Hematopoietic multipotent progenitor cell treated with erythropoietin and hydrocortisone succinate and interleukin-3 and kit ligand, for 15 days (in vitro differentiated cells): ENCODE measurements at places on chromosomes 2 and 18.

DNA sequence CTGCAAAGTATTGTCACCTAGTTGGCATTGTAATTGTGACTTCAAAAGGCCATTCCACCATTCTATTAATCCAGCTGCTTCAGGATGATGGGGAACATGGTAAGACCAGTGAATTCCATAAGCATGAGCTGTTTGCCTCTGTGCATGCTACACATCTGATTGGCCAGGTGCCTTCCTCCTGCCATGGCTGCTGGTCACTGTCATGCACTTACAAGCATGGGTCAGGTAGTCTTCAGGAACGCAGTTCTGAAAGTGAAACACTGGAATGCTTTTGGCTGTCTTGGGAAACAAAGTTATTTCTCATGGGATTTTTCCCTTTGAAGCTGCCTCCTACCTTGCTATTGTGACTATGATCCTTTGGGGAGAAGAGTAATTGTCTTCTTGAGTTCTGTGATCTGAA, 267.6 kb downstream of the GBX2 start:
- no peak for DNase-seq

- DNase-seq, result no peak
Observed at GRCh38 chr2:175647058-175647457, 355.0 kb downstream of the LNPK start.

- DNase-seq, result no peak
Observed at GRCh38 chr2:43032213-43033015, 194.0 kb downstream of the ZFP36L2 start.

- DNase-seq, result no peak
Observed at GRCh38 chr2:106840818-106841217, 45.1 kb downstream of the ST6GAL2 start.

DNA sequence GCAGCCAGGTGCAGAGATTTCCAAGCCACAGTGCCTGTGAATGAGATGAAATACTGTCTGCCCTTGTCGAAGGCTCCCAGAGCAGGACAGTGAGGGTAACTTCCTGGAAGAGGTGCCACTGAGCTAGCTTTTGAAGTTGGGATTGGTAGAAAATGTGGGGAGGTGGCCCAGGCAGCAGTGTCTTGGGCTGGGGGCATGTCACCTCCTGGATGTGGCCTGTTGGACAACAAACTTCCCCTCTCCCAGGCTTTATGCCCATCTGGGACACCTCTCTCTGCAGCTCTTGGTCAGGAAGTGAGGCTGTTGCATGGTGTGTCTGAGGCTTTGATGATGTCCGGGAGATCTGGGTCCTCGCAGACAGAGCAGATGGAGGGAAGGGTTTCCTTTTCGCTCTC, 151.4 kb downstream of the DYSF start:
- no peak for DNase-seq

DNA sequence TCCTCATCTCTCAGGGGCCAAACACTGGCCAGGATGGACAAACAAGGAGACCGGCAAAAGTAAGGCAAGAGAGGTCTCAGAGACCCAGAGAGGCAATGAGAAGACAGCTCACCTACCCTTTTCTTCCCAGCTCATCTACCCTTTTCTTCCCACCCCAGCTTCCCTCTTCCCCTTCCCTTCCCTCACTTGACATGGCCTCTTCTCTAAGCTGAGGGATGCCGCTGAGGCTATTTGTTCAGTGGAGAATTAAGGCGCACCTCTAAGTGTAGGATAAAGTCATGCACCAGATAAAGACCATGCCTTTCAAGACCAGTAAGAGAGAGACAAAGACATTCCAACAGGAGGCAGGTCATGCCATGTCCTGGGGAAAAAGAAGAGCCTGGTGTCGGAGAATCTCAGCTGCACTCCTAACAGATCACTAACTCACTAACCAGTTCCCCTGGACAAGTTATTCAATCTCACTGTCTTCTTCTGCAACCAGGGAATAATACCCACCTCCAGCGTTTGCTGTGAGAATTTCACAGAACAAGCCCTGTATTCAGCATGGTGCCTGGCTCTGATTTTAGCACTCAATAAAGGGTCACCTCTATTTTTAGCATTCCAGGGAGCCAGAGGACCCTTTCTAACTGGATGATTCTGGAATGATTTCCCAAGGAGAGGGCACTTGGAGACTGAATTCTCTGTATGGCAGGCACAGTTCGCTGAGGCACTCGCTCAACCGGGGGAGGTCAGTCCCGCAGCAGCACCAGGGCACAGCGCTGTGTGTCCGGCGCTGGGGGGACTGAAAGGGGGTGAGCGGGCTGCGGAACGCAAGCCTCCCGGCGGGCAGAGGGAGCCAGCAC, 3.0 kb upstream of the FOSL2 start:
- DNase-seq, result no peak

DNA sequence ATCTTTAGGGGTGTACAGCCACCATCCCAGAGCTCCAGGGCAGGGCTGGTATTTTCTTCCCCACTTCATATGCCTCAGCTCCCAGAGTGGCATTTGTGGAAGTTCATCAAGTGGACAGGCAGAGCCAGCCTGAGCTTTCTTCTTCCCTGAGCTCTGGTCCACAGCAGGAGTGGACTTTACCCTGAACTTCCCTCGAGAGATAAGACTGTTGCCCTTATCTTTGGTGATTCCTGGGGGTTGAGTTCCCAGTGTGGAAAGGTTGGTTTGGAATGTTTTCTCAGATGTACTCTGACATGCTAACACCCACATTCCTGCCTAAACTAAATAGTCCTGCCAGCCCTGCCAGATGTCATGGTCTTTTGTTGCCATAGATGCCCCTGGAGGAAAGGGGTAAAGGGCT, 62.0 kb upstream of the LGALSL start:
- DNase-seq, result no peak

- DNase-seq, result no peak
Observed at GRCh38 chr2:138771534-138771933, 8.7 kb downstream of the NXPH2 start.

GRCh38 chr2:197198890-197199289, 111.7 kb downstream of the ANKRD44 start:
- DNase-seq, result no peak

- no peak for DNase-seq
Observed at GRCh38 chr2:145741636-145742035, 1221.7 kb upstream of the ZEB2 start.

- DNase-seq, result peak; percentile 57
Observed at GRCh38 chr2:32166115-32166574, 481 bp downstream of the SLC30A6 start.

DNA sequence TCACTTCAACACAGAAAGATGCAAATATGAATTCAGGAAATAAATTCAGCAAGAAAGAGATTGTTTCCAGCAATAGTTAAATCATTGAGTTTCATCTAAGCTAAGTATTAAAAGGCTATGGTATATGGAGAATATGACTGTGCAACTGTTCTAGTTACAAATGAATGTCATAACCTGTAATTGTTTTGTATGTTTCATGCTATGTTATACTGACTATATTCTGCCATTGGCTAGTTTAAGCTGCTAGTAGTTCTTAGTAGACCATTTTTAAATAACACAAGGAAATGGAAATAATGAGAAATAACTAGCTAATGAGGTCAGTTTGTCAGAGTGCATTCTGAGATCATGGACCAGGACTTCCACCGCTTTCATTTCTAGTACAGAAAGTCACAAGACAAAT, 1154.9 kb upstream of the TMEFF2 start:
- no peak for DNase-seq

- DNase-seq, result no peak
Observed at GRCh38 chr2:7057865-7058400, 140.7 kb downstream of the RNF144A start.

DNA sequence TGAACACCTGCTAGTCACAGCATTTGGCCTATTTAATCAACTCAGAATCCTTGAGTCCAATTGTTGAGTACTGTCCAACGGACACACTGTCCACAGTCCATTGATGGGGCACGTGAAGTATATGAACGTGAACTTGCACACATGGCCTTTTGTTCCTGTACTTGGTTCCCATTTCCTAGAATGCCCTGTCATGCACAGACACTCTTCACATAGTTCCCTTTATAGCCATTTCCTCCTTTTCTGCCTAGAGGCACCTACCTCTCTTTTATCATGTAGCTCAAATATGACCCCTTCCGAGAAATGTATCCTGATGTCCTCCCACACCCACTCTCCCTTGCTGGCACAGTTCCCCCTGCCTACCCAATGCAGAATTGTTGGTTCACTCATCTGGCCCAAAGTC, 8.7 kb upstream of the CRYGA start:
- no peak for DNase-seq

DNA sequence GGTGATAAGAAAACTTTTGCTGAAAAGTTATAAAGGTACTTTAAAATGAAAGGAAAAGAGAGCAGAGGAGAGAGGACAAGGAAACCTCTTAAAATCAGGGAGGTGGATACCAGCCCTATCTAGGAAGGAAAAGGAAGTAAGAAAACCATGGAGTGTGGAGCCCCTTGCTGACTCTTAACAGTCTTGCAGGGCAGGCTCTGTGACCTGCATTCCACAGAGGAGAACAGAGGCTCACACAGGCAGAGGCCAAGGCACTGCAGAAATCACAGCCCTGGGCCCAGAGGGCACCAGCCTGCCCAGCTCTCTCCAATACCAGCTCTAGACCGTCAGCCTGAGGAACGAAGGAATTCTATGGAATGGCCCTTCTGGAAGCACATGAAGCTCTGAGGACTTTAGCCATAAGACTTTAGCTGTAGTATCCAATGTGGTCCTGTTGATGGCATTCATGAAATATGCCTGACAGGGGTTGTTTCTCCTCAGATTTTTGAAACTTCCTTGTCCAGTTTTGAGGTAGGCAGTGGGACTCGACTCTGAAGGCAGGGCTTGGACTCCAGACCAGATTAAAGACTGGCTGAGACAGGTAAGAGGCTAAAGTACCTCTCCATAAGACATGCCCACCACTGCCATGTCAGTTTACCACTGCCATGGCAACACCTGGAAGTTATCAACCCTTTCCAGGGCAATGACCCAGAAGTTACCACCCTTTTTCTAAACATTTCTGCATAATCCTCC, 216.3 kb downstream of the ANAPC1 start:
- DNase-seq, result no peak

DNA sequence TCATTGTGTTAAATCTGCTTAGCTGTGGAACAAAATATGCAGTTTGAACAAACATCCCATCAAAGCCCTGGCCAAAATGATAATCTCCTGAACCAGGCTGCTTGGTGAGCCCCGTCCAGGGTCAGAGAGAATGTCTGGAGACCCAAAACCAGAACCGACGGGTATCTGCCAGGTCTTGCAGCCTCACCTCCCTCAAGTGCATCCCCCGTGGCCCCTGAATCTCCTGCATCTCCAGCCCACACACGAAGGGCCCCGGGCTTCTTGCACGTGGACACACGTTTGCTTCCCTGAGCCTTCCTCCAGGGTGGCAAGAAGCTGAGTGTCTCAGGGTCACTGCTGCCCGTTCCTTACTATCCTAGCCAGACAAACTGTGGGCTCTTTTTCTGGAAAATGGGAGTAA, 50.5 kb upstream of the PXDN start:
- DNase-seq, result no peak

- no peak for DNase-seq
Observed at GRCh38 chr2:221514305-221515040, 57.6 kb downstream of the EPHA4 start.

- DNase-seq, result no peak
Observed at GRCh38 chr2:28178946-28179345, 213.7 kb upstream of the FOSL2 start.

DNA sequence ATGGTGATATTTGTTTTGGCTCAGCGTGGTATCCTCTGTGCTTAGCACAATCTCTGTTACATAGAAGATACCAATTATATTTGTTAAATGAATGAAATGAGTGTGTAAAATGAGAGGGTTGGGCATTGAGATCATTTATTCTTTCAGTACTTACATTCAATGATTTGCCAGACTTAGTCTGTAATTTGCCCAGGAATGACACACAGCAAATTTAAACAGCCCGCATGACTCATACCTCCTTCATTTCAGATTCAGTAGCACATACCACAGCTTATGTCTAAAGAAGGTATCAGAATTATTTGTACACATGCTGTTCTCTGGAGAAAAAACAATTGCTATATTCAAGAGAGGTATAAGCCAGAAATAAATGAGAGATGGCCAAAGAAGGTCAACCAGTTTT, 37.0 kb downstream of the KLHL14 start:
- no peak for DNase-seq

- no peak for DNase-seq
Observed at GRCh38 chr2:112728029-112728362, 7.2 kb downstream of the NT5DC4 start.

GRCh38 chr2:147860009-147860408, 15.2 kb downstream of the ACVR2A start:
- DNase-seq, result no peak

DNA sequence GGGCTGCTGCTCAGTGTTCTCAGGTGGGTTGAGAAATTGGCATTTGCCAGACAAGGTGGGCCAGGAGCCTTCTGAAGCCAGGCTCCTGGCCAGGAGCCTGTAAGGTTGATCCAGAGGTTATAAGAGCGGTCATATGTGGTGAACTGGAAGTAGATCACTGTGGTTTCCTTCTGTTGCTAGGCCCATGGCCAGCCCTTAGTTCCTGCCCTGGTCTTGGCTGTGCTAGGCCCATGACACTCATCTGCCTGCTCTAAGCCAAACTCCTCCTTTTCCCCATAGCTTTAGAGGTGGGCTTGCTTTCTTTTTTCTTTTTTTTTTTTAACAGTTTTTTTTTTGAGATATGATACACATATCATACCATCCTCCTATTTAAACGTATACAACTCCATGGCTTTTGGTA, 5.0 kb upstream of the MGAT5 start:
- no peak for DNase-seq

GRCh38 chr2:156471762-156472161, 35.6 kb downstream of the GPD2 start:
- no peak for DNase-seq

- no peak for DNase-seq
Observed at GRCh38 chr2:71684226-71685072, 231.1 kb downstream of the DYSF start.

DNA sequence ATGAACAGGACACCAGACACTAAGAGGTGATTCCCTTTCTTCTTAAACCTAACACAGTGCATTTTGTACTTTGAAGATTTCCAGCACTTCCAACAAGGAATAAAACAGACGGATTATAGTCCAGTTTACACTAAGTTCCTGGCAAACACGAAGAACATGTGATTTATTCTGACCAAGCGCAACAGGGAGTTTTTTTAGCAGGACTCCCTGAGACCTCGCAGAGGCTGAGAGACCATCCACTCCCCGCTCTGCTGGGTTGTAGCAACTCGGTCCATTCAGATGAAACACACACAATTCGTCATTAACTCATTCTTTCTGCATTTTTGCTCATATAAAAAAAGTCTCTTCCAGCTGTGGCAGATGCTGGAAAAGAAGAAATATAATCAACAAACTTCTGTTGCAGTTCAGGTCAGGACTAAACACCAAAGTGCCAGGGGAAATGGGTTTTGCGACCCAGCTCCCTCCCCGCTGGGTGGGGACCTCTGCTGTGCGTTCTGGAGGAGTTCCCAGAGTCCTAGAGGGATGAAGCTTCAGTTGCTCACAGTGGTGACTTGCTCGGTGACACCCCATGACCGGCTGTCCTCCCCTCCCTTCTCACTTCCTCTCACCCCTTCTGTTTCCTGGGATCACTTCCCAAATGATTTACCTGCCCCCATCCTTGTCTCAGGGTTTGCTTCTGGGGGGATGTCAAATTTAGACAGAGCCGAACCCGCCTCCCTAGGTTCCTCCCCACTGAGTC, 52.5 kb downstream of the KCNF1 start:
- no peak for DNase-seq
